T follicular helper cell (primary cell): ENCODE measurements at places on chromosomes 1 and 21.

- DNase-seq = no peak
These were observed 75.5 kb upstream of the GPR88 start for GRCh38 chr1:100462326-100463025.

GRCh38 chr1:64505232-64505943, 35.5 kb downstream of the CACHD1 start:
- DNase-seq = peak; percentile 15

- no peak for DNase-seq
These were observed 15.6 kb downstream of the YBEY start for GRCh38 chr21:46301759-46302158.

- DNase-seq = no peak
These were observed 134.2 kb upstream of the ZNF648 start for GRCh38 chr1:182195733-182196132.

DNA sequence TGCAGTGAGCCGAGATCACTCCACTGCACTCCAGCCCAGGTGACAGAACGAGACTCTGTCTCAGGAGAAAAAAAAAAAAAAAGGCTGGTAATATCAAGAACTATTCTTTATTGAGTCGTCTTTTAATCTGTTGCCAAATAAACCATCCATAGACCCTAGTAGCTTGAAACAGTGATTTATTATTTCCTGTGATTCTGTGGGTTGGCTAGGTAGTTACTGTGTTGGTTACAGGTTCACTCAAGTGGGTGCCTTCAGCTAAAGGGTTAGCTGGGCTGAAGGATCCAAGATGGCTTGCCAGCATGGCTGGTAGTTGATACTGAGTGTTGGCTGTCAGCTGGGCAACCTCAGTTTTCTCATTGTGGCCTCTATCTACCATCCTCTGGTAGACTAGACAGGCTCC, 9.2 kb downstream of the TLCD4 start:
- no peak for DNase-seq

DNA sequence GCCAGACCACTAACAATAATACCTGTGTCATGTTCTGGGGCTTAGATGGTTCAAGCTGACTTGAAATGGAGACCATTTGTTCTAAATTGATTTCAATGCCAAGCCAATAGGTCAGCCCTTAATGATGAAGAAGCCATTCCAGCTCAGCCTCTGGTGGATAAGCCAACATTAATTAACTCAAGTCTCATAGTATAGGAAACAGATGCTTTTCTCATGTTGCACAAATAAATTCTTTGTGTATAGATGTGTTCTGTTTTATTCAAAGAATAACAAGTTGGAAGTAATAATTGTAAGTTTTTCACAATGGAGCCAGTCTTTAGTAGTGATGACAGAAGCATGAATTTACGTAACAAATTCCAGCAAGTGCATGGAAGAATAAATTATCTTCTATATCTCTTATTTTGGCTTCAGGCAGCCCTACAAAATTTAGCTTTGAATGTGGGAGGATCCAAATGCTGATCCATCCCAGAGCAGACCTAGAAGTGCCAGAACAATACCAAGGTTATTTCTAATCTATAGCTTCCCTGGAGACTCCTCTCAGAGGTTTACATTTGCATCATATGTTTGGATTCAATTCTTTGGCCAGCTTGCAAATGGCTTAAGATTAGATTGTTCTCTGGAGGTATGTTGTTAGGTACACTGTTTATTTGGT, 42.2 kb upstream of the C1orf105 start:
- DNase-seq = no peak

- no peak for DNase-seq
These were observed 15.8 kb downstream of the GADD45A start for GRCh38 chr1:67700692-67701410.

- no peak for DNase-seq
These were observed 510.0 kb downstream of the USP25 start for GRCh38 chr21:16239659-16240265.

- no peak for DNase-seq
These were observed 15.5 kb downstream of the LRIF1 start for GRCh38 chr1:110948038-110948810.

- no peak for DNase-seq
These were observed 74.5 kb downstream of the HIVEP3 start for GRCh38 chr1:41844255-41844654.

GRCh38 chr1:217135987-217136894, 413.0 kb upstream of the ESRRG start:
- no peak for DNase-seq

- no peak for DNase-seq
These were observed 1702.9 kb upstream of the B3GALT2 start for GRCh38 chr1:194889310-194889709.

GRCh38 chr1:201562659-201563405, 23.9 kb downstream of the NAV1 start:
- DNase-seq = no peak

- no peak for DNase-seq
These were observed 44.3 kb upstream of the CAPZB start for GRCh38 chr1:19529664-19530063.

DNA sequence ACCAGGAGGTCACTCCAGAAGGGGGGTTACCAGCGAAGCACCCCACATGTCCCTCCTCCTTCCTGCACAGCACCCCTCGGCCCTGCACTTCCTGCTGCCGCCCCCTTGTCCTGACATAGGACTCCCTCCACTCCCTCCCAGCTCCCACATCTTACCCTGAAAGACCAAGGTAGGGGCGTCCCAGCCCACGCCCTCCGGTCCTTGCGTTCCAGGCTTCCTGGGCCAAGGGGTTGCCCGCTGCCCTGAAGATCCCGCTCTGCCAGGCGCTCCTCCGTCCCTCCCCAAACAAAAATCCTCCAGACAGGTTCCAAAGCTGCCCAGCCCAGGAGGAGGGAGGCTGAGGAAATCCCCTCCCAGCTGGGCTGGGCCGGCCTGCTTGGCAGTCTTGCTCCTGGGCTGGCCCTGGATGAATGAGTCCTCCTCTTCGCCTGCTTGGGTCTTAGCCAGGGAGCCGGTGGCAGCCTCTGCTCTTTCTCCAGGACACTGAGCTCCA, at the start of gene RHBDL2:
Gene RHBDL2, minus strand, starts transcription at position 304 of the 493 bp plus-strand sequence. CDS start 22,618 bp downstream, outside the sequence.
- DNase-seq = no peak

DNA sequence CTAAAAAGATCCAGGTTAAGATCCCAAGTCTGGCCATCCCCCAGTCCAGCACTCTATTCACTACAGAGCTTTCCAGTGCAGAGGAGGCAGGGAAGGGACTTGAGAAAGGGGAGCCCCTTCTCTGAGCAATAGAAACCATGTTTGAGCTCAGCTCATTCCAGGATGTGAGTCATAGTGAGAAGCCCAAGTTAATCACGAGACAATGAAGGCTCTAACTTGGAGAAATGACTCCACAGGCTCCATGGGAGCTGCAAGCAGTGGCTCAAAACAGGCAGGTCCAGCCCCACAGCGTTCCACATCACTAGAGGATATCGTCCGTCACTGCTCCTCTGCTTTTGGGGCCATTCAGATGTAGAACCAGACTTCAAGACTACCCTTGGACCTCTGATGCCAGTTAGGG, 59.1 kb downstream of the CAMK2N1 start:
- DNase-seq = no peak

DNA sequence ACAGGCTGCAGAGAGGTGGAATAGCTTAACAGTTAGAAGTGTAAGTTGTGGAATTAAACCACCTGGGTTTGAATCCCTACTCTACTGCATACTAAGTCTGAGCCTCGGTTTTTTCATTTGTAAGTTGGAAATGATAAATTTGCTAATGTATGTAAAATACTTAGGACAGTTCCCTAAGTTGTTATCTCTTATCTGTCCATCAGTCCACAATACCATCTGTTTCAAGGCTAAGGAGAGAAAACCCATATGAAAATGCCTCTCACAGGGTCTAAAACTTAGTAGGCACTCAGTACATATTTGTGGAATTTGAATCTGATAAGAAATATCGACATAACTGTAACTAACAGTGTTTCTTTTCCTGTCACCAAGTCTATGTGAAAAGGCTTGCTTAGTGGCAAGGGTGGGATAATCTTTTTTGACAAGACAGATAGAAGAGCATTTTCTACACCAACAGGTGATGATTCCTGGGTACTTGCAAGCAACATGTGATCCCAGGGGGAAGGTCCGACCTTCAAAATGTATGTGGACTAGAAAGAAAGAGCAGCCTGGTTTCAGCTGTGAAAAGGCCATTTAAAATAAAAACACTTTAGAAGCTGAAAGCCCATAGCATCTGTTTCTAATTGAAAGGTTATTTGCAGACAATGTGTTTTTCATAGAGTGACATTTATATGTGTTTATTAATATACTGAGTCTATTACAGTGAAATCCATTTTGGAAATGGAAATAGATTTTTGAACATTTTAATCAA, 202.9 kb downstream of the HHAT start:
- DNase-seq = no peak

- no peak for DNase-seq
These were observed 2.3 kb downstream of the OBSCN start for GRCh38 chr1:228210076-228210651.

DNA sequence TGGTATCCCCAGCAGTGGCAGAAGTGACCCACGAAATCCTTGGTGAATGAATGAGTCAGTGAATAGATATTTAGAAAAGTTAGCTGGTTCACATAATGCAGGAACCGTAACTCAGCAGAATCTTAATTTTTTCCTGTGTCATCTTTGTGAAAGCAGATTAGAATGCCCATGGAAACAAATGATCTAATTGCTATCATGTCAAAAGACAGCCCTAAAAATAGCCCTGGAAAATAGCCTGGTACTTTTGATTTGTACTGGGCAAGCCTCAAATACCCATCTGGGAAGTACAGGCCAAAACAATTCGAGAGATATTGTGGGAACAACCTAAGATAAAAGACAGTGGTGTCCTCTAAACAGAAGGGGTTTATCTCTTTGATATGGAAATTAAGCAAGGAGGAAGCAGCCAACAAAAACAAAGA, 21.1 kb downstream of the FYB2 start:
- no peak for DNase-seq

DNA sequence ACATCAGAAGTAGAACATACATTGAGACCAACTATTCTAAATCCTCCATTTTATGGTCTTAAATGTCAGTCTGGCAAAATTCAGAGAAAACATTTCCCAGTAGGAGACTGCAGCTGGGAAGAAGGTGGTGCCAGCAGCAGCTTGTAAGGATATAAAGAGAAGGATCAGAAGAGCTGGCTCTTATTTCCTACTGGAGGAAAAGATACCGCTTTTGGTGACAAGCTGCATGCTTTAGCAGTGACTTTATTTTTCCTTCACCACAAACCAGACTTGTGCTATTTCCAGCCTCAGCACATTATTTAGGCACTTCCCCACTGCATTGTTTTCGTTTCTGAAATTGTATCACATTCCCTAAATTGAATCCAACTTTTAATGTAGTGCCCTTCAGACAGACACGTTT, 28.4 kb downstream of the RNF11 start:
- DNase-seq = no peak

DNA sequence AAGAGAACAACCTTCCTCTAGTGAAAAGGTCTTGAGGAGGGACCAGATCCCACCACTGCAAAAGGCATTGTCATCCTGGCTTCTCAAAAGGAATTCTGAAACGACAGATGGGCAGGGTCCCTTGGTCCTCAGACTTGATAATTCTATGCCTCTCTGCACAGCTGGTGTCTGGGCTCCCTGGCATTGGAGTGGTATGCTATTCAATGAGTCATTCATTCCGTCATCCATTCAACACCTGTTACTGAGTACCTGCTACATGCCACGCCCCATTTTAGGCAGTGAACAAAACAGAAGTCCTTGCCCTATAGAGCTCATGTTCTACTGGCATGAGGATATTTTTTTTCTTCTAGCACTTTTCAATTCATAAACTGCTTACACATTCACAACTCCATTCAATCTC, 45.8 kb upstream of the HMGB4 start:
- DNase-seq = no peak

GRCh38 chr1:221284028-221284427, 404.8 kb downstream of the HLX start:
- DNase-seq = no peak

DNA sequence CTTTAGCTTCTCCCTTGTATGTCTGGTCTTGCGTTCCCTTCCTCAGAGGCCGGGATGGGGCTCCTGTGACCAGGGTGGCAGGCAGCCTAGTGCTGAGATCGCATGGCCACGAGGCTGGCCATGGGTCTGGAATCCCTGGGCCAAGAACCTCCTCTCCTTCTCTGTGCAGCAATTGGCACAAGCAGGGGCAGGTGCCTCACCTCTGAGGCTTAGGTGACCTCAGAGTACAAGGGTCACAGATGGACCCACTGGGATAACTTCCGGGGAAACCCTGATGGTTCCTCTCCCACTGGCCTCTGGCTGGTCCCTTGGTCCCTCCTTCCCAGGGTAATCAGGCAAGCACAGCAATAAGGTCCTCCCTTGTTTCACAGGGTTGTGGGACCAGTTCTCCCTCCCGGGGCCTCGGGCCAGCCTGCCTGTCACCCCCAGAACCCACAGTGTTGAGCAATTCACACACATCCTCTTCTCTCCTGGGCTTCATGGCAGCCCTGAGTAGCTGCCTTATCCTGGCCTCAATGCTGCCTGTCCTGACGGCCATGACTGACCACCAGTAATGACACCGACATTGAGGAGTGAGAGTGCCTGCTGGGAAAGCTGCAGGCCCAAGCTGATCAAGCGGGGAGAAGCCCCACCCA, 38.6 kb downstream of the BMP8A start:
- no peak for DNase-seq

DNA sequence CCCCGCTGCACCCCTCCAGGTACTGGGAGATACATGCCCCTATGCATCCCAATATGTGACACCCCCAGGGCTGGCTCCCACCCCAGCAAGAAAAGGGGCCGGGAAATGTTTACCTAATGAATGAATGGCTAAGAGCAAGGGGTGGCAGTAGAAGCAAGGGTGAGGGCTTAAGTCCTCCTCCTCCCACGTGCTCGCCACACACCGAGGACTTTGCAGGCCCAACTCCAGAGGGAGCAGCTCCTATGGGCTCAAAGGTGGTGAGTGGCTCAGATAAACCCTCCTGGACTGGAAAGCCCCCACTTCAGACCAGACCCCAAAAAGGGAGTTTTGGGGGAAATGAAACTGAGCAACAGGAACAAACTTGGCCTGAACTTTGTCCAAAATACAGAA, 11.4 kb downstream of the SLC45A3 start:
- no peak for DNase-seq

GRCh38 chr21:35426469-35426868, 377.4 kb upstream of the RUNX1 start:
- no peak for DNase-seq

GRCh38 chr1:1334835-1335234, 3.8 kb downstream of the TAS1R3 start:
- DNase-seq = no peak

- DNase-seq = no peak
These were observed 51.7 kb upstream of the DUSP10 start for GRCh38 chr1:221793439-221794078.

GRCh38 chr1:162627662-162628296, 4.5 kb upstream of the DDR2 start:
- DNase-seq = no peak

- no peak for DNase-seq
These were observed 580 bp upstream of the NECTIN4 start for GRCh38 chr1:161089938-161090337.

DNA sequence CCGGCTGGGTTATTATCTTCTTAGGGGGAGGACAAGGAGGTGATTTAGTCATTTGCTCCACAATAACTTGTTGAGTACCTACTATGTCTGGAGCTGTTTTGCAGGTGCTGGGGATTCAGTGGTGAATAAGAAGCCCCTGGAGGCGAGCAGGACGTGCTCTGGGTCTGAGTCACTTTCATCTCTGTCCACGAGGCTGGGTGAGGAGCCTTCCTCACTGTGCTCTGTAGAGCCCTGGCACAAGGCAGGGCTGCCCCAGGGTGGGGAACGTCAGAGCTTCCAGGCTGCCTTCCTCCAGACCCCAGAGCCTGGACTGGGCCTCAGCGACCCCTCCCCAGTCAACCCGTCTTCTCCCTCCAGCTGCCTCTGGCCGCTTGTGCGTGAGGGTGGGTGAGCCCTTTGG, 2.5 kb upstream of the PADI6 start:
- DNase-seq = no peak

GRCh38 chr1:219088778-219089557, 84.7 kb upstream of the LYPLAL1 start:
- no peak for DNase-seq
